Stimulated activated CD8-positive, alpha-beta memory T cell treated with anti-CD3 and anti-CD28 coated beads, Interleukin-15, amount 100 ng/mL, for 4 hours (primary cell): ENCODE measurements at places on chromosomes 11 and 22.
A peak's percentile ranks its signal among the peaks of the same experiment; 100 is the strongest.

DNA sequence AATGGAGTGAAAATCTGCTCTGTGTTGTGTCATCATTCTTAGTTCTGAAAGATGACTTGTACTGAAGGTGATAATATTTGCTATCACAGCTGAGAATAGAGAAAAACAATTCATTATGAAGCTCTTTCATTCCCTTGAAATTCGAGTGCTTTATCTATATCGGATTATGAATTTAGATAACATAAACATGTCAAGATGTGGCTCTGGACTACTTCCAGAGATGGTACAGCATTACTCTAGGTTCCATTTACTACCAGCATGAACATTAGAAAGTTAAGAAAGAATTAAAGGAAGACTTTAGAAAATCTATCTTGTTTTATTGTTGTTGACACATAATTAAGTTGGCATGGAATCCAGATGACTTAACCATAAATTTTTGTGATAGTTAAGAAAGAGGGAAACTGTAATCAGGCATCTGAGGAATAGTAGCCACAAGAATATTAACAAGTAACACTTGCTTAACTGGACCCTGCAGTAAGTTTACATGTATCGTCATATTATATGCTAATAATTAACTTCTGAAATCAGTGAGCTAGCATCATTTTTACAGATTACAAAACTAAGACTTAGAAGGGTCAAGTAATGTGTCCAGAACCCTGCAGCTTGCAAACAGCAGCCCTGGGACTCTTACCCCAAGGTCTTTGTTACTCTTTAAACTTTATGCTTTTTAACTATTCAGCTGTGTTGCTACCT is 182.6 kb downstream of the DDX10 start:
- no peak for DNase-seq

DNA sequence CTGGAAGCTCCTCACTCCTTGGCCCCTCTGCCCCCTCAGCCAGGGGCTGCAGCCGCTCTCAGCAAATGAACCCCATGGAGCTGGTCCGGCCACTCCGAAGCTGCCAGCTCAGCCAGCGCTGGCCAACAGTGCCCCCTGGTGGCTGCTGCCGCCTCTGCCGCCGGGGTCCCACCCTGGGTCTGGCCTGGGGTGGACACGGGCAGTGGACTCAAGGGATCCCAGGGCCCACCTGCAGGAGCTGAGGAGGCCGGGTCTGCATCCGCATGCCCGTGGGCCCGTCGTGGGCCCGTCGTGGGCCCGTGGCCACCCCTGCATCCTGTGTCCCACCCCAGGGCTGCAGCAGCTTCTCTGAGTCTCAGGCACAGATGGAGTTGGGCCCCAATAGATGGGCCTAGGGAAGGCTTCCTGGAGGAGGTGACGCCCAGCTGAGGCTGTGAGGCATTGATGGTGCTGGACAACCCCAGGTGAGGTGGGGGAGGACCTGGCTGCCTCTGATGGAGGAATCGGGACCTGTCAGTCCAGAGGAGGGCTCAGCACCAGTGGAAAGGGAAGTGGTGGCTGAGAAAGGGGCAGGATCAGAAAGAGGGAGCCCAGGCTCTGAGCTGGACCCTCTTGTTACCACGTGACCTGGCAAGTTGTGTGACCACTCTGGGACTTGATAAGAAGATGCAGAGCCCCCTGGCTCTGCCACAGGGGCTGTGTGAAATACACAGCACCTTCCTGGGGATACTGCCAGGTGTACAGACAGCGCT is 522.3 kb downstream of the BRD1 start:
- peak; percentile 9 for DNase-seq

- no peak for DNase-seq
Observed at GRCh38 chr11:116811194-116811593, 11.9 kb downstream of the APOA4 start.

DNA sequence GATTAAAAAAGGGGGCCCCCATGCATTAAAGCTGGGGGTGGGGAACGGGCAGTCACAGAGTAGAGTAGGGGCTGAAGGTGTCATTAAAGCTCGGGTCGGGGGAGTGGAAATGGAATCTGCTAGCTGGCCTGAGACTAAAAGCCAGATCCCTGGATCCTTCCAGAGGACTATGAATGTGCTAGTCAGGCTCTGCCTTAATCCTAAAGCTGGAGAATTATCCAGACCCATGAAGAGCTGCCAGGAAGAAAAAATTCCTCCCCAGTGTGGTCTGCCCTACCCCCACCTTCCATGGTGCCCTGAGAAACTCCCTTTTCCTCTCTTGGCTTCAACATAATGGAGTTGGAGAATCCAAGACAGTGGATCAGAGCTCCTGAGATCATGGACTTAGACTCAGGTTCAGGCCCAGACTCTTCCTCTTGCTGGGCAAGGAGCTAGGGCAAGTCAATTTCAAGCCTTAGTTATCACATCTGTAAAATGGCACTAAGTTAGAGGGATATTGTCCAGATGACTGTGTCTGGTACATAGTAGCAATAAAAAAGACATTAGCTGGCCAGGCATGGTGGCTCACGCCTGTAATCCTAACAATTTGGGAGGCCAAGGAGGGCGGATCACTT is 24.0 kb upstream of the SMTN start:
- no peak for DNase-seq

- DNase-seq, result no peak
Observed at GRCh38 chr11:11108026-11108425, 245.0 kb downstream of the CSNK2A3 start.

DNA sequence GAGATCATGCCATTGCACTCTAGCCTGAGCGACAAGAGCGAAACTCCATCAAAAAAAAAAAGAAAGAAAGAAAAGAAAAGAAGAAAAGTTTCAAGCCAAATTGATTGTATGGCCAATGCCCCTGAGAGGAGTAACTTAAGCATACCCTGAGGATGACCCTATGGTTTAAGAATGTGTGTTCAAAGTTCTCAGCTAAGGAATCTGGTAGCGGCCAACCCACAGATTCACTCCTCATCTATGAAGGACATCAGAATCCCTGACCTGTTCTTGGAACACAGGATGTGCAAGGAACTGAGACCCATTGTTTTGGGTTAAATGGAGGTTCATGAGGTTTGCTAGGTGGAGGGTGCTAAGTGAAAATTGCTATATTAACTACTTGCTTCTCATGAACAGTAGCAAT is 18.1 kb downstream of the IZUMO1R start:
- no peak for DNase-seq

GRCh38 chr22:38485783-38486182 is 17.9 kb downstream of the KDELR3 start:
- no peak for DNase-seq

GRCh38 chr22:38177044-38177443 is 4.6 kb downstream of the PLA2G6 start:
- DNase-seq, result no peak

GRCh38 chr22:30910358-30910757 is 58.2 kb downstream of the MORC2 start:
- DNase-seq, result no peak

GRCh38 chr22:41380993-41381328 is 781 bp upstream of the TEF start:
- DNase-seq, result no peak
